Stimulated activated CD4-positive, alpha-beta T cell treated with anti-CD3 and anti-CD28 coated beads, Interleukin-15, amount 100 ng/mL, for 1 hour (primary cell): ENCODE measurements at places on chromosomes 5 and 9.

DNA sequence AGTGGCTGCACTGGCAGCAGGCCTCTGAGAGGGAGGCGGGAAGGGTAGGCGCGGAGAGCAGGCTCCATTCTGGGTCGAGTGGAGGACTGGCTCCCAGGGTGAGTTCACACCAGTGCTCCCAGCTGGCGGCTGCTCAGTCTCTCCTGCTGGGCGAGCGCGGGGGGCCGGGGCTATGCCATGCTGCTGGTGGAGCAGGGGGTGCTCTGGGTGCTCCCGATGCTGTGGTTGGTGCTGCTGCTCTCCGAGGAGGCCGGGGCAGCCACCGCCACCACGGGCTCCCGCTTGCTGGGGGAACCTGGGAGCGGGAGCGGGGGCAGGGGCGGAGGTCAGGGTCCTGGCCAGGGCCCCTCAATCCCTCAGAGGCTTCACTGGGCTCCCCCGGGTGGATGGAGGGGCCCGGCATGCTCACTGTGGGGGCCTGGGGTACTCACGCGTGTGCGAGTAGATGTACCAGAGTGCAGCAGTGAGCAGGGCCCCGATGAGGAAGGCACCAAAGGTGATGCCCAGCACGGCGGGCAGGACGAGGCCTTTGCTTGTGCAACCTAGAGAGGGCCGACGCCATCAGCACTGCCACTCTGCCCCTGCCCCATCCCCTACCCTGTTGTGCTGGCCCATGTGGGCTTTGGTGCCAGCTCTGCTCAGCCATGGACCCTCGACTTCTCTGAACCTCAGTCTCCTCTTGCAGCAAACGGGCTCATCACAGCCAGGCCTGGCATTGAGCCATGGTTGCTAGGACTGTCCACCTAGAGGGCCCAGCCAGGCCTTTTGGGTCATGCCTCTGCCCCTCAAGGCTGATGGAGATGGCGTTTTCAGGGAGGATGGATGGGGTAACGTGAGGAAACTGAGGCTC lies 13.1 kb downstream of the FPGS start:
- DNase-seq: no peak

DNA sequence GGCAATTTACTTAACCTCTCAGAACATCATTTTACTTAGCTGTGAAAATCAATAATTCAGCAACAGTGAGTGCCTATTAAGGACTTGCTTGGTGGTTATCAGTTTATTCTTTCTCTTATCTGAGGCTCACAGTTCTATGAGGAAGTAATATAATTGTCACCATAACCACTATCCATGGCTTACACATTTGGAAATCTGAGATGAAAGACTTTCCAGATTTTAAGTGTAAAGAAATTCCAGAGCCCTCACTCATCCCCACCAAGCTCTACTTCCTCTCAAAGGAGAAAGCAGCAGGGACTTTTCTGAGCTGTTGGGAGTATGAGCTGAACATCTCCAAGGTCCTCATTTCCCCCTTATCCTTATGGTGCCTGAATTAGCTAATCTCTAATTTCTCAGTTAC lies 321.5 kb downstream of the FBXL7 start:
- no peak for DNase-seq

GRCh38 chr5:61402244-61402823 lies 70.3 kb downstream of the ZSWIM6 start:
- no peak for DNase-seq

GRCh38 chr9:104075801-104076753 lies 18.0 kb upstream of the SMC2 start:
- DNase-seq: no peak

DNA sequence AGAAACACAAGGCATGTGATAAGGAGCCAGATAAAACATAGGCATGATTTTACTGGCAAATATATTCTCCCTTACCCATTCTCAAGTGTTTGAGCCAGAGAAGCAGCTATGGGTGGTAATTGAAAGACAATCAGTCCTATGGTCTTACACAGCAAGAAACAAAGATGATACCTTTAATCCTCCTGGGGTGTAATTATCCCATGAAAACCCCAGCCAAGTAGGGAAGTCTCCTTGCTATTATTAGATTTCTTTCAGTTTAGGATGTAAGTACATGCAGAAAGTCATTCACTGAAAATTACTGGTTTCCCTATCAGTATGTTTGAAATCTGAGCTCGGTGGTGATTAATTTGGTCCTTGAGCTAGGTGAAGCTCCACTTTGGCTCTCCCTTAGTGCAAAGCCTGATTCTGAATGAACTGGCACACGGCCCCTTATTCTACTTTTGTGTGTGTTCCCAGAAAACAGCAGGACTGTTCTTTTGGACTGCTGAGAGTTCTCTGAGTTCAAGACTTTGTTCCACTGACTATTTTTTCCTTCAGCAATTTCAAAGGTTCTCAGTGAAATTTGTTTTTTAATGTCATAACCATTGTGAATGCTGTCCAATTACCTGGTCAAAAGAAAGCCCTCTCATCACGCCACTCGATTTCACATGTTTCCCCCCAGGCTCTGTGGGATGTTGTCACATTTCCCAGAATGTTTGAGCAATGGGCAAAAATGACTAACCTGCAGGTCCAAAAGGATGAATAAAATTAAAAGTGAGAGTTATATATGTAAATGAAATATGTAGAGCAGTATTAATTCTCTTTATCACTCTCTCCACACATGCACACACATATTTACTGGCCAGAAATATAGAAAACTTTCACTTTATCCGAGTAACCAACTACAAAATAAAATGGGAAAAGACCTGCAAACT lies 343.0 kb downstream of the RAB3C start:
- DNase-seq: no peak

DNA sequence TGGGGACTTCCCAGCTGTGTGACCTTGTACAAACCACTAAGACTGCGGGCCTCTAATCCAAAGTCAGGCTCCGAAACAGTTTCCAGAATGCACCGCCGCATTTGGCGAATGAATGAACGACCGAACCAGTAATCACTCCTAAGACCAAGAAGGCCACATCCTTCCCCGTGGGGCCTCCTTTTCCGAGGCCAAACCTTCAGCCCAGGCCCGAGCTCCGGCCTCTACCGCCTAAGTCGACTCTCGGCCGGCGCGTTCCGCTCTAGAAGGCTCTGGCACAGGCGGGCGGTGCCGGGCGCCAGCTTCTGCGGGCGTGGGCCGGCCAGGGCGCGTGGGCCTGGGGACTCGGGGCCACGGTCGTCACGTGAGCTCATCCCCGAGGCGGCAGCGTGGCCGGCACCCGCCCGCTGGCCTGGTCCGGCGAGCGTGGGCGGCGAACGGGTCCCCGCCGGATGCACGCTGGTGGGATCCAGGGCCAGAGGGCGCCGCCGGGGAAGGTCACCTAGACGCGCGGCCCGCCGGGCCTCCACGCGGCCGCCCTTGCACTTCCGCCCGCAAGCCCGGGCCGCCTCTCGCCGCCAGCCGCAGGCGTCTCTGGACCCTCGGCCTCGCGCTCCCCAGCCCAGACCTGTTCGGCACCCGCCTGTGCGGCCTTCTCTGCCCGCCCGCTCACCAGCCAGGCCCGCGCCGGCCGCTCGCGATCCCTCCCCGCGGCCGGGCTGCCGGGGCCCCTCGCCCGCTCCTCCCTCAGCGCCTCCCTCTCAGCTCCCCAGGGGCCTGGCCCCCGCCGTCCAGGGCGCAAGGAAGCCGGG lies 754 bp downstream of the VDAC1 start:
- DNase-seq: peak; percentile 31

DNA sequence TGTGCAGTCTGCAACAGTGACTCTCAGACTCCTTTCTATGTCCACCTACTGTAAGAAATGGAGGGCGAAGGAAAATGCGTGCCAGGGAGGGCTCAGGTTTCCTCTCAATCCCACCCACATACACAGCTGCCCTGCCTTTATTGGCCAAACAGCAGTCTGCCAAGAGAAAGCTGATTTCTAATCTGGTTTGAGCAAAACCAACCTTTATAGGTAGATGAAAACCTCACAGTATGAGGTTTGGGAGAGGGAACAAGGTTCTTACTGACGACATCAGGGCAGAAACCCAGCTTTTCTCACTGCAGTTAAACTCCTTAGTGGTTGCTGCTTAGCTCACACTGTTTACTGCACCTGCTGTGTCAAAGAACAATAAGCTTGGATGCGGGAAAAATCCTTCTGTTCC lies 152.3 kb upstream of the KLF9 start:
- no peak for DNase-seq

DNA sequence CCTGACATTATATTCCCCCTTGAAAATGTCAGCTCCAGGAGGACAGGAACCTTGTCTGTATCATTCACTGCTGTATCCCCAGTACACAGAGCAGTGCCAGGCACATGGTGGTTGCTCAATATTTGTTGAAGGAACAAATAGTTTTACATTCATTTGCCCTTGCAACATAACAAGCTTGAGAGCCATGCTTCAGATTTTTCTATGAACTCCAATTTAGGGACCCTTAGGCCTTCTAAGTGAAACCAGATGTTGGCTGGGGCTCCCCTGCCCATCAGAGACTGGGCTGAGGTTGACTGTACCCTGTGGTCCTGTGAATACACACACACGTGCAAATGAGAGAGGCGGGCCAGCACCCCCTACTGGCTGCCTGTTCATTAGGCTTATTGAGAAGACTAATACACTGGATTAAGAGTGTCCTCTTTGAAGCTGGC lies 214.9 kb upstream of the WWC1 start:
- DNase-seq: no peak

DNA sequence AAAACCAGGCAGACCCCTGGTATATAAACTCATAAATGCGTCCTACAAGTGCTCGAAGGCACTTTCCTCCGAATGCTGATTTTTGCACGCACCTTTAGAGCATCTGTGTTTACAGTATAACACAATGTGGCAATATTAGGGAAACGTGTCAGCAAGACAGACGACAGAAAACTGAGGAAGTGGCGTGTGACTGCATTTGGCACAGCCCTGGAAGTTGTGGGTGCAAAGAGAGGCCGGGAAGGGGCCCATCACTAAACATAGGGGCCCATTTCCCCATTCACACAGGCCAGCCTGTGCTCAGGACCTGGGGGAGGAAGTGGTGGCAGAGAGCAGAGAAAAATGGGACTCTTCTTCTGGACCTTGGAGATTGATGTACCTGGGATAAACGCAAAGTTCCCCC lies 48.2 kb downstream of the RASGEF1C start:
- DNase-seq: no peak

DNA sequence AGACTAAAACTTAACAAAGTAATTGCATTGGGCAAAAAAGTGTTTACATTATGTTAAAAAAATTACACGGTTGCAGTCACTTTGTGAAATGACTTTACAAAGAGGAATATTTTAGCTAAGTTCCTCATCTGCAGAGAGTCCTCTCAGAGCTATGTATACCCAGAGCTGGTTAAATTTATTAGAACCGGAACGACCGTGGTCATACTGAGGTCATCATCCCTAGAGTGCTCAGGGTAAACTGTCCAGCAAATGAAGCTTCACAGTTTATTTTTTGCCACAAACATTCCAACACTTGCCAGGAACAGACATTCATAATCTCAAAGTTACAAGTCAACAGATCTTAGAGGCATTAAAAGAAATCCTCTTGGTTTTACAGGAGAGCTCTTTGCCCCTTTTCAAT lies 897 bp downstream of the ROPN1L start:
- DNase-seq: no peak

DNA sequence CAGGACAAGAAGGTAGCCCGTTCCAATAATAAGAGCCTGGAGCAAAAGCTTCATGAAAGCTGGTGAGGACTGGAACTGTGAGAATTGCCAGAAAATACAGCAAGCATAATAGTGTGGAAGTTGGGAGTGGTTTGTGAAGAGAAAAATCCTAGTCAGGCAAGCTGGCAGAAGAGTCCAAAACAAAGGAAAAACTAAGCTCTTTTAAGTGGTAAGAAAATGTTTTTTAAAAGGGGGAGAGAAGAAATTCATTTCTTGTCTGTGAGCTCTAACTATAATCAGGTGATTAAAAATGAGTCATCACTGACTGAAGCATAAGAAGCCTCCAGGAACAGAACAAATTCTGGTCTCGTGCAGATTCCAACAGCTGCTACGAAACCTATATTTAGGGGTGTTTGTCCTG lies 102.6 kb downstream of the CAAP1 start:
- no peak for DNase-seq

- DNase-seq: peak; percentile 19
These were observed 55.4 kb upstream of the RNF130 start for GRCh38 chr5:180126716-180127681.

DNA sequence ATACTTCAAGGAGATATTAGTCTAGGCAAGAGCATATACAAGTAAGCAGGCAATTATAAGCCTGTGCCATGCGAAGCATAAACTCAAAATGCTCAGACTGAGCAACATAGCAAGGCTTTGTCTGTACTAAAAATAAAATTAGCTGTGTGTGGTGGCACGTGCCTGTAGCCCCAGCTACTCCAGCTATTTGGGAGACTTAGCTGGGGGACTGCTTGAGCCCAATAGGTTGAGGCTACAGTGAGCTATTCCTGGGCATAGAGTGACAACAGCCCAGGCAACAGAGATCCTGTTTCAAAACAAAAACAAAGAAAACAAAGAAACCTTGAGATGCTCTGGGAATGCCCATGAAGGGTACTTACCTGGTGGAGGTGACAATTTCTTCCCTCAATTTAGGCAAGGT lies 130.5 kb upstream of the ZNF608 start:
- no peak for DNase-seq

GRCh38 chr9:1458503-1458902 lies 408.3 kb downstream of the DMRT2 start:
- DNase-seq: no peak

GRCh38 chr9:83920469-83920926 lies 734 bp downstream of the KIF27 start:
- no peak for DNase-seq

- DNase-seq: no peak
These were observed 11.4 kb downstream of the TMEM245 start for GRCh38 chr9:109108318-109108717.

GRCh38 chr9:112049811-112050516 lies 125.1 kb downstream of the SUSD1 start:
- no peak for DNase-seq
